ENCODE measurements at places on chromosomes 6 and 20.

DNA sequence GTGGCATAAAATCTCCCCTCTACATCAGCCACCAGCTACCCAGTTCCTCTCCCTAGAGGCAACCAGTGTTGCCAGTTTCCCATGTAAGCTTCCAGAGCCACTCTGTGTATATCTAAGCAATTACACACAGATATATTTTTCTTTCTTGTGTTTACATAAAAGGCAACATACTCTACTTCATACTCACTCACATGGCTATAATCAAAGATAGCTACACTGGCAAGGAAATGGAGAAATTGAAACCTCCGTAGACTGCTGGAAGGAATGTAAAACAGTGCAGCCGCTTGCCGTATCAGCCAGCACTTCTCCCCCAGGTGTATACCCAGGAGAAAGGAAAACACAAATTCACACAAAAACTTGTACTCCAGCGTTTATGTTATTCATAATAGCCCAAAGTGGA is 38.5 kb upstream of the NELFCD start:
- DNase-seq: no peak

DNA sequence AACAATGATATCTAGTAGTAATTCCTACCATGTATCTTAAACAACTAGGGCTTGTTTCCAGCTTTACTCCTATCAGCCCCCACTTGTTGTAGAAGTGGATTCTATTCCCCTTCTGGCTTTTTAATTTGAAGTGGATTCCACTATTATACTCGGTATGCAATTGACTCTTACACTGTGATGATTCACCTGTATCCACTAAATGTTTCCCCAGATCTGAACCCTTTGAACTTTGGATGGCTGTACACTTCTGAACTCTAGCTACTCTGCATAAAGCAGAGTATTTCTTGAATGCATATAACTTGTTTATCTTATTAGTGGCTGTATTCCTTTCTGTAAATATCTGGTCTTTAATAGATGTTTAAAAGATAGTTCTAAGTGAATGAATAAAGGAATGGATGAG is 538.4 kb upstream of the NRSN1 start:
- DNase-seq: no peak

GRCh38 chr20:15706719-15707118 is 866.5 kb downstream of the KIF16B start:
- DNase-seq: no peak

- DNase-seq: peak; percentile 15
Observed at GRCh38 chr6:55528624-55529023, 50.4 kb downstream of the HMGCLL1 start.

DNA sequence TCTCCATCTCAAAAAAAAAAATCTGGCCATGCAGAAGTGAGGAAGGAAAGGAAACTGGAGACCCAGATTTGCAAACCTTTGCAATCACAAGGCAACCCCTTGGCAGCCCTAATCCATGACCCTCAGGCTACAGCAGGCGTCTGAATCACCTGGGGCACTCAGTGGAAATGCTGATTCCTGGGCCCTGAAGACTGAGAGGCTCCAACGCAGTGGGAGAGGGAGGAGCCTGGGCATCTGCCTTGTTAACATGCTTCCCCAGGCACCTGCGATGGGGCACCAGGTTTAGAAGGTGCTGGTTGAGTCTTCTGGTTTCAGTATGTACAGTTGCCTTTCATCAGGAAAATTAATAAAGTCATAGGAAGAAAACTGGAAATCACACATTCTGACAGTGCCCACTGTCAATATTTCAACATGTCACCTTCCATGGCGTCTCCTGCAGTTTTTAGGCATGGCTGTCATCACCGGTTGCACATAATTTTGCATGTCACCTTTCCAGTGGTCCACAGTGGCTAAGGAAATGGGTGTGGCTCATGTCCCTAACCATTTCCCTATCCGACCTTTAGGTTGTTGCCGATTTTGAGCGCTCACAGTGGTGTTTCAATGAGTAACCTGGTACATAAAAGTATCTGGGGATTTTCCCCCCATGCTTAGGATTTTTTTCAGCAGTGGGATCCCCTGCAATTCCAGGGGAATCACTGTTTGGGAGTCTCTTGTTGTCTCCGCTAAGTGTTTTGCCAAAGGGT is 56.9 kb downstream of the PREX1 start:
- DNase-seq: no peak

DNA sequence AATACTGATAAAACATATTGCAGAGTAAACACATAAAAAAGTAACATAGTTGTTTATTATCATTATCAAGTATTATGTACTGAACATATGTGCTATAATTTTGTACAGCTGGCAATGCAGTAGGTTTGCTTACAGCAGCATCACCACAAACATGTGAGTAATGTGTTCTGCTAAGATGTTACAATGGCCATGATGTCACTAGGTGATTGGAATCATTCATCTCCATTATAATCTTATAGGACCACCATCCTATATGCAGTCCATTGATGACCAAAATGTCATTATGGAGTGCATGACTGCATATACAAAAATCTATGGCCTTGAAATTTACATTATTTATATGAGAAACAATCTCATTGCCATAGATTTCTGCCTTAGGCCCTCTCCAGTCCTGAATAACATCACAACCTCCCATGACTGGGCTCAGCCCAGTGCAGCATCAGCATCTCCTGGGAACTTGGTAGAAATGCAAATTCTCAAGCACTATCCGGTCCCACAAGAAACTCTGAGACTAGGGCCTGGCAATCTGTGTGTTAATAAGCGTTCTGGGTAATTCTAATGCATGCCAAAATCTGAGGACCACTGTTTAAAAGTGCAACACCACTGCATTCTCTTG is 352.0 kb upstream of the MARCKS start:
- no peak for DNase-seq

GRCh38 chr20:53763707-53764414 is 170.2 kb upstream of the ZNF217 start:
- no peak for DNase-seq

DNA sequence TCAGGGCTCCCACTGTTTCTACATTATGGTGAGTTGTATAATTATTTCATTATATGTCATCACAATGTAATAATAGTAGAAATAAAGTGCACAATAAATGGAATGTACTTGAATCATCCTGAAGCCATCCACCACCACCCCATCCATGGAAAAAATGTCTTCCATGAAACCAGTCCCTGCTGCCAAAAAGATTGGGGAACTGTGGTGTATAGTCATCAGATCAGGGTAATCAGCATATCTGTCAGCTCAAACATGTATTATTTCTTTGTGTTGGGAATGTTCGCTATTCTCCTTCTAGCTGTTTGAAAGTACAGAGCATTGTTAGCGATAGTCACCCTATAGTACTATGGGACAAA is 33.8 kb upstream of the SLC22A23 start:
- no peak for DNase-seq

DNA sequence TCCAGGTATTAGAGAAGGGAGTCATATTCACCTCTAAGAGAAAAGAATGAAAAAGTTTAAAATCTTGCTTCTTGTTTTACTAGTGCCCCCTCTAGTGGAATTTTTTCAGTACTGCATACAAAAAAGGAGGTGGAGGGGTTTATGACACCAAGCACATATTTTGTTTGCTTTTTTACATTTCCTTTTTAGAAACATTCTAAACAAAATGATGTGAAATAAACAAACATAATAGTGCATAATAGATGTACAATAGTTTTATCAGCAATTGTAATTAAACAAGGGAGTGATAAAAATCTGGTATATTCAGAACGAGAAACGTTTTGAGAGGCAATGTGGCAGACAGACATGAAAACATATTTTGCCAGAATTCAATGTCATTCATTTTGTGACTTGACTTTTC is 111.0 kb upstream of the TFAP2D start:
- DNase-seq: peak; percentile 44

DNA sequence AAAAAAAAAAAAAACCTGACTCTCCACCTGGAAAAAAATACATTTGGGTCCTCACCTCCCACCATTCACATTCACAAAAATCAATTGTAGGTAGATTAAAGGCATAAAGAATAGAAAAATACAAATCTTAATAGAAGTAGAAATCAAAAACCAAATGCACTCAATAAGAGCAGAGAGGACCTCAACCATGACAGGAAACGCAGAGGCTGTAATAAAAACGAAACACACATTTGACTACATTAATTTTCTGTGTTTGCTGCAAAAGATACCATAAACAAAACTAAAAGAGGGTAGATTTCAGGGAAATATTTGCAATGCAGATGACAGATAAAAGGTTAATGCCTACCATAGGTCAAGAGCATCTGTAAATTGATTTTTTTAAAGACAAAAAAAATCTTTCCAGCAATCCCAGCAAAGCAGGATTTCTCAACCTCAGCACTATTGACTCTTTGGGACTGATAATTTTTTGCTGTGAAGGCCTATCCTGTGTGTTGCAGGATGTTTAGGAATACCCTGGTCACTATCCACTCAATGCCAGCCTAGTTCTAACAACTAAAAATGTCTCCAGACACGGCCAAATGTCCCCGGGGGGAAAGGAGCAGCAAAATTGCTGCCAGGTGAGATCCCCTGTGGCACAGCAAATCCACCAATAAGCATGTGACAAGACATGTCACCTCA is 9.1 kb downstream of the ETV7 start:
- DNase-seq: no peak

DNA sequence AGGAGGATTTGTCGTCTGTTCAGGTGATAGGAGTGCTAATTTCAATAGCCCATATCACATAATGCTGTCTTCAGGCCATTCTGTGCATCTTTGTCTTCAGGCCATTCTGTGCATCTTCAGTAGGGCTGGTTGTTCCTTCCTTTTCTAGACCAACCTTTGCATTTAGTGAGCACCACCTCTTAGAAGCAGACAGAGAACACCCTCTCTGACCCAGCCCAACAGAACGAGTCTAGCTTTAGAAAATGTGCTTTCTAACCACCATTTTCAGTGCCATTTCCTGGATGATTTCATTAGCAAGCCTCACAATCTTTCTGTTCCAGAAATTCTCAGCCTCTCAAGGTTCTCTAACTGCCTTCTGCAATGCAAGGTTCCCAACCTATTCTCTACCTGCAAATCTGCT is 215.3 kb upstream of the KCNQ5 start:
- no peak for DNase-seq

DNA sequence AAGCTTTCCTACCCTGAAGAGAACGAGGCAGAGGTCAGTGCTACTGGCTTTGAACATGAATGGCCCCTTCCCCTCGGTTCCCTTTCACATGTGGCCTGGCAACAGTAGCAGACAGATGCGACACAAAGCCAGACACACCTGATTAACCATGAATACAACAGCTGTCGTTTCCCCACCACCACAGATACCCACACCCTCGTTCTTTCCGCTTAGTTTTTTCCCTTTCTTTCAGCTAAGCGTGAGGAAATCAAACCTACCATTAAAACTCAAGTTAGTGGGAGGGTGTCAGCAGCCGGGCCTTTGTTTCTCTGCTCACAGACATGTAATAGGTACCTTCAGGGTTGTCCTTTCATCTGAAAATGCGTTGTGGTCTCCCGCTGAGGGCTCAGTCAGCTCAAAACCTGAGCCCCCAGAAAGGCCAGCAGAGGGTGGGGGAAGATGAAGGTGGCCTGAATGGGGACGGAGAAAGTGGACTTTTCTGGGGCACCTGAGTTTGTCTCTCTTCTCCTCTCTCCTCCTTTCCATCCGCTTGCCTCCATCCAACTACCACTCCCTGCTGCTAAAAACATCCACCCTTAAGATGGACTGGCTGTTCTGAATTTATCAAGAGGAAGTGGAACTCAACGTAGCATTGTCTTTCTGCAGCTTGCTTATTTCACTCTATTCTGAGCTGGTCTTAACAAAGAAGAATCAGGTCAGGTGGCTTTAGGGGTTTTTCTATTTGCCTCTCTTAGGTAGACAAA is 516.6 kb upstream of the JARID2 start:
- DNase-seq: peak; percentile 38

DNA sequence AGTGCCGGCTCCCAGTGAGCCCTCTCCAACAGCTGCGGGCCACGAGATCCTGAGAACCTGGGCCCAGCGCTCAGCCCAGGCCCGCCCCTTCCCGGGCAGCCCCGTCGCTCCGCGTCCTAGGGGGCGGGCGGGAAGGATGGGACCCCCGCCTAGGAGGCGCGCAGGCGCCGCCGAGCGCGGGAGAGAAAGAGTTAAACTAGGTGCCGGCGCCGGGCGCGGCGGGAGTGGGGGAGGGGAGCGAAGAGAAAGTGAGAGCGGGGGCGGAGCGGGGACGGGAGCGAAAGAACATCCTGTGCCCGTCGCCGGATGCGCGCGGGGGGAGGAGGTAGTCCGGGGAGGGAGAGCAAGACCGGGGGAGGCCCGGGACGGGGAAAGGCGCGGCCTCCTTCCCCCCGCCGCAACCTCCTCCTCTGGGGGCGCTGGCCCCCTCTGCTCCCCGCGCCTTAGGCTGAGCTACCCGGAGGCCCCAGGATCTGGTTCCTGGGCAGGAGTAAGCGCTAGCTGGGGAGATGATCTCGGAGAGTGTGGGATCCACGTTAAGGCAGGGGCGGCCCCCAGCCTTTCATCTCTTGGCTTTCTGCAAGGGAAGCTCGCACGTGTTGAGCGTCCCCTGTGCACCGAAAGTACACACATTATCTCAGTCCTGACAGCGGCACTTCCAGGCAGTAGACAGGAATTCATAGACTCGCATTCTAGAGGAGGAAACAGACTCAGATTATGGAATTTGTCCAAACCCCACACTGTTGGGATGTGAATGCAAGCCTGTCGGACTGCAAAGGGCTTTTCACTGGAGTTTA is 4.9 kb upstream of the ARMC12 start:
- DNase-seq: peak; percentile 75

- no peak for DNase-seq
Observed at GRCh38 chr6:170074907-170075306, 216.0 kb downstream of the DLL1 start.

GRCh38 chr20:2738331-2739041 is 45.9 kb downstream of the EBF4 start:
- no peak for DNase-seq

DNA sequence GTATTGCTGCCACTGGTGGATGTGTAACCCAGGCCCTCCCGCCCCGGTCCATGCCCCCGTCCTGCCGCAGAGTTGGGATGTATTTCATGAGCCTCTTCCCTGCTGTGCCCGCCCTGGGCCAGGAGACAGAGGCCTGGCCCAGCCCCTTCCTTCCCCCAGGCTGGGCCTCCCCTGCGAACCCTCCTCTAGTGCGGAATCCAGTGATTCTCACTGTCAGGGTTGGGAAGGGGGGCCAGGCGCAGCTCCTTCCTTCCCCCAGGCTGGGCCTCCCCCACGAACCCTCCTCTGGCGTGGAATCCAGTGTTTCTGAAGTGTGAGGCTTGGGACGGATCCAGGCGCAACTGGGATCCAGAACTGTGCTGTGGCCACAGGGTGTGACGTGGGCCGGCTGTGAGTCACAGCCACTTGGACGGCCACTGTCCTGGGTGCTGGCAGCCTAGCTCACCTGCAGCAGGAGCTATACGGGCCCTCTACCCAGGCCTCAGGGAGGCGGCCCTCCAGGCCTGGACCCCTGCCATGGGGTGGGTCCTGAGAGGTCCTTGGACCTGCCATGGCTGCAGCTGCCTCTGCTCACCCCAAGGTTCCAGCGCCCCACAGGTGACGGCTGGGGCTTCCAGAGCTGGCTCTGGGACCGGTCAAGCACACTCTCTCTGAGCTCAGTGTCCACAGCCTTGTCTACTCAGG is 28.3 kb downstream of the COL20A1 start:
- no peak for DNase-seq

GRCh38 chr6:2764610-2765165 is 505 bp upstream of the WRNIP1 start:
- DNase-seq: peak; percentile 74

- peak; percentile 81 for DNase-seq
Observed at GRCh38 chr6:71190809-71191208, 97.8 kb upstream of the OGFRL1 start.

GRCh38 chr20:16292226-16292880 is 280.9 kb downstream of the KIF16B start:
- peak; percentile 76 for DNase-seq
